ENCODE measurements at places on chromosomes 4 and X.

GRCh38 chr4:82044141-82044993 is 329.4 kb downstream of the HNRNPD start:
- DNase-seq: peak; percentile 18
- H3K4me1 ChIP-seq: peaks cover 19% of the 10 kb centered on the region
- H3K27me3 ChIP-seq: peaks cover 44% of the 10 kb centered on the region
- no peak overlapping the region for H3K27ac ChIP-seq
- no peaks in the 10 kb centered on the region for H3K36me3 ChIP-seq
- H3K4me3 ChIP-seq: peak overlapping the region; percentile 12

DNA sequence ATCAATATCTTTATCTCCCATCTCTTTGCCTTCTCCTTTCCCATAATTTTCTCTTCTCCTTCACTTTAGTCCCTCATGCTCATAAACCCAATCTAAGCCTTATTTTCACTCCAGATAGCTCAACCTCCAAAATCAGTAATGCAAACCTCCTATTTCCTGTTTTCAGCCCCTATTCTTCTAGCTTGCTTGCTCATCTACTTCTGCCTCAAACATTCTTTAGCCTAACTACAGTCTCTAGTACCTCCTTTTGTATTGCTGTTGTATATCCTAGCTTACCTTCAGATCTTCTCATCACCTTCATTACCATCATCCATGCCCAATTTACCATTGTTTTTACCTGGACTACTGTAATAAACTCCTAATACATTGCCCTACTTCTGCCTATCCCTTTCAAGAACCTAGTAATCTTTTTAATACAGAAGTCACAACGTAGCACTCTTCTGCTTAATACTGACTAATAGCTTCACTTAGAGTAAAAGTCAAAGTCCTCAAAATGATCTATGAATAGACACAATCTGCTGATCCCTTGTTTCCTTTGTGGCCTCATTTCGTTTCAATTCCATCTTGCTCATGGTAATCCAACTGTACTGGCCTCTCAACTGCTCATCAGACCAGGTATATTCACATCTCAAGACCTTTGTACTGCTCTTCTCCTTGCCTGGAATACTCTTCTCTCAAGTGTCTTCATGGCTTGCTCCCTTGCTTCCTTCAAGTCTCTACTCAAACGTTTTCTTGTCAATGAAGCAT is 123.4 kb downstream of the FAM13A start:
- no peak for DNase-seq
- no peak overlapping the region for H3K4me3 ChIP-seq
- peaks cover 29% of the 10 kb centered on the region for H3K4me1 ChIP-seq
- H3K27me3 ChIP-seq: no peaks in the 10 kb centered on the region
- no peak overlapping the region for H3K27ac ChIP-seq

DNA sequence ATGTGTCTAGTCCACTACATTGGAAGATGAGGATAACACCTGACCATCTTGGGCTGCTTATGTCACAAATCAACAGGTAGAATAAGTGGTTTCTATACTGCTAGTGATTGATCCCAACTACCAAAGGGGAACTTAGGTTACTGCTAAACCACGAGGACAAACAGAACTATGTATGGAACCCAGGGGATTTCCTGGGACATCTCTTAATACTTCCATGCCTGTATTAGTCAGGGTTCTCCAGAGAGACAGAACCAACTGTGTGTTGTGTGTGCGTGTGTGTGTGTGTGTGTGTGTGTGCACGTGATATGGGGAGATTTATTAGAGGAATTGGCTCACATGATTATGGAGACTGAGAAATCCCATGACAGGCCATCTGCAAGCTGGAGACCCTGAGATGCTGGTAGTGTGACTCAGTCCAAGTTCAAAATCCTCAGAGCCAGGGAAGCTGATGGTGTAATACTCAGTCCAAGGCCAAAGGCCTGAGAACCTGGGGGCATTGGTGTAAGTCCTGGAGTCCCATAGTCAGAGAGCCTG is 16.2 kb upstream of the AFF1 start:
- no peak overlapping the region for H3K4me3 ChIP-seq
- no peaks in the 10 kb centered on the region for H3K4me1 ChIP-seq
- DNase-seq: no peak
- no peaks in the 10 kb centered on the region for H3K36me3 ChIP-seq
- H3K27ac ChIP-seq: no peak overlapping the region
- H3K27me3 ChIP-seq: no peaks in the 10 kb centered on the region

GRCh38 chrX:133921764-133922389 is 63.5 kb downstream of the GPC3 start:
- no peak overlapping the region for H3K4me3 ChIP-seq
- DNase-seq: peak; percentile 60
- no peaks in the 10 kb centered on the region for H3K36me3 ChIP-seq
- peaks cover 17% of the 10 kb centered on the region for H3K4me1 ChIP-seq
- H3K27ac ChIP-seq: no peak overlapping the region
- no peaks in the 10 kb centered on the region for H3K27me3 ChIP-seq

DNA sequence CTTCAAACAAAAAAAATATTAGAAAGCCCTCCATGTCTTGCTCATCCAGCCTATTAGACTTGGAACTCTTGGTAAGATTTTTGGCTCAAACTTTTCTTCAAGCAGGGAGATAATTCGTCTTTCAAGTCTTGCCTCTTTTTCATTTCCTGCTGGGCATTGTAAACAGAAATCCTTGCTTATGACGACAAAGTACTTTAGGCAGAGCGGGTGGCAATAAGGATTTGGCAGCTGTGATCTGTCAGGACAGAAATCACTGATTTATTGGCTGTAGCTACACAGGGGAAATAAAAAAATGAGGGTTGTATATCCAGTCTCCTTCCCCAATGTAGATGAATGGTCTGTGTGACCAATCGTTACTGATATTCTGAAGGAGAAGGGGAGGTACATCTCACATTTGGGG is 121.6 kb downstream of the SLC4A4 start:
- no peak overlapping the region for H3K27ac ChIP-seq
- no peak for DNase-seq
- no peak overlapping the region for H3K4me3 ChIP-seq

DNA sequence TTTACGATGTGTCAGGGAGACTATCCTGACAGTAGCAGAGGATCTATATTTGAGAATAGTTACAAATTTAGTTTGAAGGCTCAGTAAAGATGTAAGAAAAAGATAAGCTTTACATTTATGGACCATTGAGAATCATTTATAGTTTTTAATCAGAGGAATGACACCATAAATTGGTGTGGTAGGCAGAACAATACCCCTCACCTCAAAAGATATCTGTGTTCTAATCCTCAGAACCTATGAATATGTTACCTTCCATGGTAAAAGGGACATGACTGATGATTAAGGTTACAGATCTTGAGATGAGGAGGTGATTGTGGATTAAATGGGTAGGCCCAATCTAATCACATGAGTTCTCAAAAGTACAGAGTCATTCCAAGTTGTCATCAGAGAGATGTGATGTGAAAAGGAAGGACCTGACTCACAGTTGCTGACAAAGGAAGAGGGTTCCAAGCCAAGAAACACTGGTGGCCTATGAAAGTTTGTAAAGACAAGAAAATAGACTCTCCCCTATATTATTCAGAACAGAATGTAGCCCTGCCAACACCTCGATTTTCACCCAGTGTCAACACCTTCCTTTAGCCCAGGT is 27.0 kb downstream of the EREG start:
- H3K36me3 ChIP-seq: no peaks in the 10 kb centered on the region
- H3K4me3 ChIP-seq: no peak overlapping the region

GRCh38 chrX:153476666-153477363 is 6.4 kb upstream of the HAUS7 start:
- peaks cover 3% of the 10 kb centered on the region for H3K4me1 ChIP-seq
- H3K27ac ChIP-seq: no peak overlapping the region
- no peak overlapping the region for H3K4me3 ChIP-seq

DNA sequence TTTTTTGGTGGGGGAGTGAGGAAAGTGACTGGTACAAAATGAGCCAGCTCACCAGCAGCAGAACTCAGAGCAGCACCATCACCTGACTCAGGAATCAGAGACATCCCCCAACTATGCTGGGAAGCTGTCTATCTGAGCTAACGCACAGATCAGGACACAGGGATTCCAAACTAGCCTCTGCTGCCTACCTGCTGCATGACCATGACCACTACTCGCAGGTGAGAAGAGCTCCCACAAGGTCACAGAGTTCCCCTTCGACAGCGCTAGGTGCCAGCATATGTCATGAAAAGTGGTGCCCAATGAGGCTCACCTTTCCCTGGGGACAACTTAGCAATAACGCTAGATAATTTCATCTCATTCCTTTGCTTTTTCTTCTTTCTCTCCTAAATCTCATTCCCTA is 662.6 kb upstream of the CPEB2 start:
- no peaks in the 10 kb centered on the region for H3K36me3 ChIP-seq
- H3K27me3 ChIP-seq: peaks cover 5% of the 10 kb centered on the region
- no peaks in the 10 kb centered on the region for H3K4me1 ChIP-seq

GRCh38 chr4:182015893-182016292 is 227.3 kb upstream of the TENM3 start:
- no peaks in the 10 kb centered on the region for H3K36me3 ChIP-seq
- no peak overlapping the region for H3K4me3 ChIP-seq
- no peak for DNase-seq
- no peaks in the 10 kb centered on the region for H3K4me1 ChIP-seq

DNA sequence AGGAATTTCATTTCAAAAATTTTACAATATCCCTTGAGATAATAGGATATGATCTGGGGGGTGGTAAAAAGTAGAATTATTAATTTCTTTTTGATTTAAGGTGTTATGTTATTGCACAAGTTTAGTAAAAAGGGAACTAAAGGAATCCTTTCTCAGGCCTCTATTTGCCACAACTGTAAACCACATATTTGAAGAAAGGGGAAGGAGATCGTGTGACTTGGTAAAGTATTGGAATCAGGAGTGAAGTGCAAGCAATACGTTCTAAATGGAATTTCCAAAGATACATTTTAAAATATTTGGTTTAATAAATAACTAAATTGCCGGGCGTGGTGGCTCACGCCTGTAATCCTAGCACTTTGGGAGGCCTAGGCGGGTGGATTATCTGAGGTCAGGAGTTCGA is 35.3 kb upstream of the SCRG1 start:
- H3K4me1 ChIP-seq: no peaks in the 10 kb centered on the region
- H3K27me3 ChIP-seq: no peaks in the 10 kb centered on the region
- H3K27ac ChIP-seq: no peak overlapping the region

- no peaks in the 10 kb centered on the region for H3K4me1 ChIP-seq
- H3K4me3 ChIP-seq: no peak overlapping the region
- DNase-seq: no peak
- H3K27ac ChIP-seq: no peak overlapping the region
- no peaks in the 10 kb centered on the region for H3K36me3 ChIP-seq
These were observed 2085.4 kb downstream of the ARAP2 start for GRCh38 chr4:34158878-34159277.

DNA sequence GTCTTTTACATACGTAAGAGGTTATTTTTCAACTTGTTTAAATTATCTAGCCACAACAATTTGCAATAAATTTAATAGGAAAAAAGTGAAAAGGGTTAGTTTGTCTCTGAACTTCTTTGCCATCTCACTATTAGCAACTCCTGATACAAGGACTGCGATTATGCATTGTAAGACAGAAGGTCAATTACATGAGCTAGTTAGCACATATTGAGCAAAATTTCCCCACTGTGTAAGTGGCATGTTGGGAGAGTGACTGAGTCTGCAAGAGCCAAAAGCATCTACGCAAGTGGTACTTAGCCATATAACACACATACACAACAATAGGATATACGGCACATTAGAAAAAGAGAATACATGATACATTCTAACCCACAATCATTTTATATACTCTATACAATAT is 927.2 kb downstream of the STPG2 start:
- DNase-seq: no peak
- H3K36me3 ChIP-seq: no peaks in the 10 kb centered on the region
- no peaks in the 10 kb centered on the region for H3K4me1 ChIP-seq
- H3K4me3 ChIP-seq: no peak overlapping the region
- H3K27ac ChIP-seq: no peak overlapping the region
- no peaks in the 10 kb centered on the region for H3K27me3 ChIP-seq
